ENCODE measurements at places on chromosomes 7 and 10. TPM values are rescaled to one million over a fixed set of nuclear protein-coding genes. Genes with fewer than 3 reads are reported as not detected.

Gene AKR1D1
- total RNA-seq: not detected

Gene PNLIP
- not detected for total RNA-seq

Gene TLX1
- total RNA-seq: under 0.01 TPM

Gene RBM17
- total RNA-seq: 21.5 TPM
